ENCODE measurements at places on chromosomes 7 and 10.

DNA sequence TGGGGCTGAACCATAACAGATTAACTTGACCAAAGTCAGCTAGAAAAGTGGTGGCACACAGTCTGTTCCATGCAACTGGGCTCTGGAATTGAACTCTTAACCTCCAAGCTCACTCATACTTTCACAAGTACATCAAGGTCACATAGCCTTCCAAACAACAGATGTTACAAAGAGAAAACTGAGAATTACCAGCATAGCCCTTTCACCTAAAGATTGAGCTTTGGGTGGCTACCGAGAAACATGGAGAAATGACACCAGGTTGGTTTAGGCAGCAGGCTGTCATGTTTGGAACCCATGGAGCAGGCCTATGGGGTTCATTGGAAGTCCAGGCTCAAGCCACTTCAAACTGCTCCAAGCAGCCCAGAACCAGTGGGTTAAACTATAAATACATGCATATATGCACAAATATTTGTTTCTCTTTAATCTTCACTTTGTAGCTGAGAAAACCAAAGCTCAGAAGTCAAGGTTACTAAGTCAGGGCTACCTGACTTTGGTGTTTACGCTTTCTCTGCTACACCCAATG is 59.1 kb downstream of the MALSU1 start:
- DNase-seq, result no peak

GRCh38 chr7:55210716-55211115 is 154.4 kb upstream of the LANCL2 start:
- no peak for DNase-seq

DNA sequence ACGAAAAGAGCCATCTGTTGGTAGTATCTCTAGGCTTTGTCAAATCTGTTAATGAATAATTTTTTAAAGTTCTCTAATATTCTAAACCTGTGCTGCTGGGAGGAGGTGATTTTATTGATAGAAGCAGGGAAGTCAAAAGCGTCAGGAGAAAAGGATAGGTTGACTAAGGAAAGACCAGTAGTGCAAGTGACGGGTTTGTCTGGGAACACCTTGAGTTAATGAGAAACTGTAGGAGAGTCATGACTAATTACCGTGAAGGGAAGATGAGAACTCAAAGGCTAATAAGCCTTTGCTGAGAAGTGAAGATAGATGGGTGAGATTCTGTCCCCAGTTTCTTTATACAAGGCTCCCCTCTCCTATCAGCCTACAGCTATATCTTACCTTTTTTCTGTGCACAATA is 5.0 kb upstream of the PDK4 start:
- no peak for DNase-seq

DNA sequence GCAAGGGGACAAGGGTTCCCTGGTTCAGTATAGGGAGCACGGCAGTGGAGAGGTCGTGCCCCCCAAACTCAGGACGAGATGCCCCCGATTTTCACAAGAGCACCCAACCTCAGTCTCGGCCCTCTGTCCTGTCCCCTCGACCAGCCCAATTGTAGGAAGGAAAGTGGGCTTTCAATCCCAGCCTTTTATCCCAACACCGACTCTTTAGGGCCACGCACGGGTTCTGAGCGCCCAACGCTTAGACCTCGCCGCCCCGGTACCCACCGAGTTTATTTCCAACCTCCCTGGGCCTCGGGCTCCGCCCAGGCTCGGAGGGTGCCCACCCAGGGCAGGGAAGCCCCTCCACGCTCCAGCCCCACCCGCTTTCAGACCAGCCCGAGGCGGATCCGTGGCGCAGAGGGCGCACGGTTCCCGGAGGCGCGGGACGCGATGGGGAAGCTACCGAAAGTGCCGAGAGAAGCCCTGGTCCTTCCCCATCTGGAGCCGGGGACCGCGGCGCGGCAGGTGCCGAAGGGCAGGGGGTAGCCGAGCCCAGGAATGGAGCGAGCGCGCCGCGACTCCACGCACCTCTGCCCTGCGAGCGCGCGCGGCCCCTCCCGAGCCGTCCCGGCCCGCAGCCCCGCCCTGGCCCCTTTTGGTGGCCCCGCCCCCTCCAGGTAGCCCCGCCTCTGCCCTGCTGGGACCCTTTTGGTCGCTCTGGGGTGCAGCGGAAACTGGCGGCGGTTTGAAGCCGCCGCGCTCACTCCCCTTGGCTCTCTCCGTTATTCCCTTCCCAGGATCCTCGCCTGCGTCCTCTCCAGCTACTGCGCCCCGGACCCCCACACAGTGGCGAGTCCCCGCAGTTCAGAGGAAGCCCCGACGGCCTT is 20.4 kb downstream of the GRID2IP start:
- DNase-seq, result no peak

- no peak for DNase-seq
These were observed 1.0 kb upstream of the LYZL2 start for GRCh38 chr10:30630571-30630970.

- DNase-seq, result no peak
These were observed 56.2 kb downstream of the HK1 start for GRCh38 chr10:69334302-69335062.

- no peak for DNase-seq
These were observed 106.3 kb downstream of the ATXN7L1 start for GRCh38 chr7:105769901-105770628.

DNA sequence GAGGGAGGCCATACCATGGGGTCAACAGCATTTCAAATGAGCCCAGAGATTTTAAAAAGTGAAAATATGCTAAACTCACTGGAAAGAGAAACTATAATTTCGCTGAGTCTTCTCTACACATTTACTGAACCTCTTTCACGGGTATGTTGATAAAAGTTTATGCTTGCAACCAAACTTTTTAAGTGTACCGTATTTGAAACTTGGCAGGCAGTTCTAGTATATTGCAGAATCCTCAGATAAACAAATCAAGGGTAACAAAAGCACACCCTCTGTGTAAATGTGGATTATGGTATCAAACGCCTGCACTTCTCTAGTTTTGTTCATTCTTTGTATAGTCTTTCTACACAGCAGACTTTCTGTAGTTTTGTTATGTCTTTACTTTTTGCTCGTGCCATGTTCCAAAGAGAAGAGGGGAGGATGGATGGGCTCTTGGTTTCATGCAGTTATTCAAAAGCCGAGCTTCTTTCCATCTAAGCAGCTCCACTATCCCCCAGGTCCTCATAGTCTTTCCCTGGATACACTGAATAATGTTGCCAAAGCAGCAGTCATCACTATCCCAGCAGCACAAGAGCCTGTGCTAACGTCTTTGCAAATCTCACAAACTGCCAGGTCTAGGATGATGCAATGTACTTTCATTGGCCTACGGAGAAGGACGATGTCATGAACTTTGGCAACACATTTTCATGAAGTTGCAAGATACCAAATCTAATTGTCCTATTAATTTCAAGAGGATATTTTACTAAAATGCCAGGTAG is 131.2 kb downstream of the MPP7 start:
- DNase-seq, result no peak

- no peak for DNase-seq
These were observed 106.0 kb downstream of the ABLIM1 start for GRCh38 chr10:114552050-114552449.

DNA sequence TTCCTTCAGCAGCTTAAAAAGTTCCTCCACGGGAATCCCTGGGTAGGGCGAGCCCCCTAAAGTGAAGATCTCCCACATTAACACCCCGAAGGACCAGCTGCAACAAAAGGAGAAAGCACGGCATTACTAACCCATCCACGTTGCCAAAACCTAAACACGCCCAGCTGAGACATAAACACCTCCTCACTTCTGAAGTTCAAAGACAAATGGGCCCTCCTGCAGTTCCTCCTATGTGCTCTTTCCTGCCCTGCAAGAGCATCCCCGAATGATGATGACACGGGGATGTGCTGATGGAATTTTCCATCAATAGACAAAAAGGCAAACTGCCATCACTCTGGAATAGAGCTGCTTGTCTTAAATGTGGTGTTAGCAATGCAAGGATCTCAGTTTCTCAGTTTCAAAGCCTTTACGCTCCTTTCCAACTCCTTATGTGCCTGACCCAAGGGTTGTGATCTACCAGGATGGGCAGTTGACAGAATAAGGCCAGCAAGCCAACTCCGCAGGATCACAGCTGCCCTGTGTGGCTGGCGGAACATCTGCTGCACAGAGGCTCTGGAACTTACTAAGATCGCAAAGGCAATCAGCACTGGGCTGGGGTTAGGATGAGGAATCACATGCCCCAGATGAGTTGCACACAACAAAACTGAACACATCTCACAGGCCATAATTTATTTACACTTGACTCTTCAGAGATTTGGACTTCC is 112.7 kb downstream of the FGFR2 start:
- no peak for DNase-seq

- DNase-seq, result no peak
These were observed 28.9 kb downstream of the LRRC27 start for GRCh38 chr10:132360766-132361447.

- no peak for DNase-seq
These were observed 5.3 kb downstream of the CPXM2 start for GRCh38 chr10:123886292-123886691.

- no peak for DNase-seq
These were observed 32.4 kb downstream of the CTBP2 start for GRCh38 chr10:125127986-125128385.

GRCh38 chr10:15200626-15201025 is 32.1 kb upstream of the NMT2 start:
- no peak for DNase-seq

DNA sequence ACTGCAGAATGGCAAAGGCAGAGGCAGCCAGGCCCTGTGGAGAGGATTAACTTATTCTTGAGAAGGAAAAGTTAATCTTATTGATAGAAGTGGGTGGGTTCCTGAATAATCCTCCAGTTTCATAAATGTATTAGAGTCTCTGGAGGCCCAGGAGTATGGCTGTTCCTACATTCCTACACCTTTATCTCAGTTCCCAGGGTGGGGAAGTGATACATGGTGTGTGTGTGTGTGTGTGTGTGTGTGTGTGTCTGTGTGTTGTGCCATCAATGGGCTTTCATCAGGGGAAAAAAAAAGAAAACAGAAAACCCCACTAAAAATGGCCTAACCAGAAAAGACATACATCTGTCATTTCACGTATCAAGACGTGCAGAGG is 22.0 kb upstream of the GSDME start:
- no peak for DNase-seq

DNA sequence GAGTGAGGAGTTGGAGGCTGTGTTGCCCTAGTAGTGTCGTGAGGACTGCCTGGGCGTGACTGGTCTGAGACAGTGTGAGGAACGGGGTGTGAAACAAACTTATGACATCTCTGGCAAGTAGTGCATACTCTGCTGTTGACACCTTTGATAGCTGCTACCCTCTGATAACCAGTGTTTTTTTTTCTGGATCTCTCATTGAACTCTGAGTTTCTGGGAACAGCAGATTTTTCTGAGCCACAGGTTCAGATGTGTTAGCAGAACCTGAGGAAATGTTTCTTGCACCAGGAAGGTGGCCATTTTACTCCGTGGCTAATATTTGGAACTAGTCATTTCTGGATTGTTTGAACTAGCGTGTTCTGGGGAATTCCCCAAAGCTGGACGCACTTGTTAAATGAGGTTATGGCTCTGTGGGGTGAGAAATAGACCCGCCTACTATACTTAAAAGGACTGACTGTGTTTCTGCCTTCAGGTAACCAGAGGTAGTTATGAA is 52.9 kb downstream of the AUTS2 start:
- no peak for DNase-seq
